ENCODE measurements at places on chromosomes 6 and 20.

- DNase-seq = no peak
These were observed 23.0 kb downstream of the ELOVL5 start for GRCh38 chr6:53325785-53326184.

DNA sequence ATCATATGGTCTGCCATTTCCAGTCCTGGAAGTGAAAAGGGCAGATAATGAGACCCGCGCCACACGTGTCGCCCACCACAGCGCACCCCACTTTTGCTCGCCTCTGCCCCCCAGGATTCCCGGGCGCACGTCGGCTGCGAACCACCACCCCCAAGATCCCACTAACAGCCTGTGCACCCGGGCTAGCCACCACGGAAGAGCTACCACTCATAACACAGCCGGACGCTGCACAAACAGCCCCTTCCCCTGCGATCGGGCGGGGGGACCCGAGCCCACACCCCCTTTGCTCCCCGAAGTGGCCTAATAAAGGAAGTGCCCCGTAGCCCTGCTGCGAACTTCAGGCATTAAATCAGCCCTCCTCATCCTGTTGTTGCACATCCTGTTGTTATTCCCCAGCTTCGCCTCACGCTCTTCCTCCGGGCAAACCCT, 506 bp downstream of the CITED2 start:
- DNase-seq = no peak

GRCh38 chr6:122696853-122697252, 82.7 kb upstream of the FABP7 start:
- DNase-seq = peak; percentile 24

DNA sequence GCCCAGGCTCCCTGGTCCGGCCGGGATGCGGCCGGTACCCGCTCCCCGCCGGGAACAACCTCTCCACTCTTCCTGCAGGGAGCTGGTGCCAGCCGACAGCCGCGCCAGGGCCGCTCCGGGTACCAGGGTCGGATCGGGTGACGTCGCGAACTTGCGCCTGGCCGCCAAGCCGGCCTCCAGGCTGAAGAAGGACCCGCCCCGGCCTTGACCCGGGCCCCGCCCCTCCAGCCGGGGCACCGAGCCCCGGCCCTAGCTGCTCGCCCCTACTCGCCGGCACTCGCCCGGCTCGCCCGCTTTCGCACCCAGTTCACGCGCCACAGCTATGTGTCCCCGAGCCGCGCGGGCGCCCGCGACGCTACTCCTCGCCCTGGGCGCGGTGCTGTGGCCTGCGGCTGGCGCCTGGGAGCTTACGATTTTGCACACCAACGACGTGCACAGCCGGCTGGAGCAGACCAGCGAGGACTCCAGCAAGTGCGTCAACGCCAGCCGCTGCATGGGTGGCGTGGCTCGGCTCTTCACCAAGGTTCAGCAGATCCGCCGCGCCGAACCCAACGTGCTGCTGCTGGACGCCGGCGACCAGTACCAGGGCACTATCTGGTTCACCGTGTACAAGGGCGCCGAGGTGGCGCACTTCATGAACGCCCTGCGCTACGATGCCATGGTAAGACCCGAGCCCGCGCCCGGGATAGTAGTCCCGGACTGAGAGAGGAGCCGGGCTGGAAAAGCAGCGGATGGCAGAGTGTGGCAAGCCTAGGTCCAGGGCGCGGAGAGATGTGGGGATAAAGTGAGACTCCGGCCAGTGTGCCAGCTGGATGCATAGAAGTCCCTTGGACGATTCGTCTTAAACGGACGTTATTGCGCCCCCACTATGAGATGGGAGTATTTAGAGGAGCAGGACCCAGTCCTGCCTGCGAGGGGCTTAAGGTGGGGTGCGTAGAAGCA, at the start of gene NT5E:
TSS of gene NT5E (plus strand) at position 266 of the 942 bp plus-strand sequence. CDS start at position 323, 57 bp downstream.
- no peak for DNase-seq

DNA sequence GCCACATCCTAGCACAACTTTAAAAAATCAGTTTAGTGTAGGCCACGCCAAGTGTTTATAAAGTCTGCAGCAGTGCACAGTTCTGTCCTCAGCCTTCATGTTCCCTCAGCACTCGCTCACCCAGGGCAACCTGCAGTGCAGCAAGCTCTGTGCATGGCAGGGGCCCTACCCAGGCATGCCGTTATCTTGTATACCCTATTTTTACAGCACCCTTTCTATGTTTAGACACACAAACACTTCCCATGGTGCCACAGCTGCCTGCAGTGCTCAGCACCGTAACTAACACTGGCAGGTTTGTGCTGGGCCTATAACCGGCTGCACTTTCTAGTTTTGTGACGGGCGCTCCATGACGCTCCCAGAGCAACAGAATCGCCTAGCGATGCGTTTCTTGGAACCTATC, 43.8 kb downstream of the ZBTB46 start:
- DNase-seq = no peak

DNA sequence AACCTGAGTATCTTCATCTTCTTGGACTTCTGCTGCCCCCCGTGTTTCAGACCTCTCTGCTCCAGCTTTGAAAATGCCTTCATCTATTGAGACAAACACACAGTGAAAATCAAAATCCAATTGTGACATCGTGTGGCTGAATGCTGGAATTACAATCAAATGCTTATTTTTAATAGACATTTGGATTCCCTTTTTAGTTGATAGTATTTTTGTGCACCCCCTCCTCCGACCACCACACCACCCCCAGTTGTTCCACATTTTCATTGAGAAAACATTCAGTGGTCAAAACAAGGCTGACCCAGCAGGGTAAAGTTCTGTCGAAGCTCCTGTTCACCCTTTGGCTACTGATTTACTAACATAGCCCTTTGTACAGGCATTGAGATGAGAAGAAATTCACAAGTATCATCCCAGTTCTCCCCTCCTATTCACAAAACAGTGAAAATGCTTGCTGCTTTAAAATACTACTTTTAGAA, 79.0 kb downstream of the NRSN1 start:
- DNase-seq = peak; percentile 2

DNA sequence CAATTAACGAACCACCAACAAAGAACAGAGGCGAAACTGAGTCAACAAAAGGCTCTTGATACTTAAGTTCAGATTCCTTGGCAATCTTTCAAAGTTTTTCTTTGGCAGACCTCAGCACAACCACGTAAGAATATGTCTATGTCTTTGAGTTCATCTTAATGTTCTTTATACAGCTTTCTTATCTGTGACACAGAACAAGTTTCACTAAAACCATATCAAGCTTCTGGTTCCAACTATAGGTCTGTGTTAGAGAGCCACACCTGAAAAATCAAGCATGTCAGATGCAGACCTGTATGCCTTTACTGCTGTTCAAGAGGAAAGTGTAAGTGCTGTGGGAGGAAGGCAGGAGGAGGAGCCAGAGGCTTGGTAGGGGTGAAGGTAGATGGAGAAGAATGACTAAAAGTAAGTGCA, 271.3 kb downstream of the KHDC1L start:
- no peak for DNase-seq

DNA sequence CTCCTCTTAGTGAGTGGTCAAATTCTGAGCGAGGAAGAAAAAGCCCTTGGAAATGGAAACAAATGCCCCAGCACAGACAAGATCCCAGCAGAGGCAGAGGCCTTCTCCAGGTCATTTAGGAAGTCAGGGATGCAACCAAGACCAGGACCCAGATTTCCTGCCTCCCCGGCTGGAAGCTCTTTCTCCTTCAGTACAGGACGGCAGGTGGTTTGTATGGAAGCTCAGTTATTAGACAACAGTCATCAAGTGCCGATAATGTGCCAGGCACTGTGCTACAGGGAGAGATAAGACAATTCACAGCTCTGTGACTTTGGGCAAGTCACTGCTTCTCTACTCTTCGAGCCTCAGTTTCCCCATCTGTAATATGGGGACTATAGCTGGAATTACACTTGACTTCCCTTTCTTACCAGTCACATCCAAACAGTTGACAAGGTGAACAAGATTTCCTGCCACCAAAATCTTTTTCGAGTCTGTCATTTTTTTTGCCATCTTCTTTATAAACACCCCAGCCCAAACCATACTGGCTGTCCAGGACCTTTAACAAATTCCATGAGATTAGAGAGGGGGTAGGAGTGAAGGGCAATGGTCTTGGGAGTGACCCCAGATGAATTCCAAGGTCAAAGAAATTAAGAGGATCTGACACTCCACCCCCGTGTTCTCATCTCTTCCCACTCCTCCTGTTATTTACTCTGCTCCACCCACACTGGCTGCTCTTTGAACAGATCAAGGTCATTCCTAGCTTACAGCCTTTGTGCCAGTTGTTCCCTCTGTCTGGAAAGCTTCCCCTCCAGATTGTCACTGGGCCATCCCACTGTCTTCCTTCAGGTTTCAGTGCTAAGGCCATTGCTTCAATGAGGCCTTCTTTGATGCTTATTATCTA, 6.0 kb downstream of the MMP9 start:
- DNase-seq = no peak

- no peak for DNase-seq
These were observed 596.8 kb downstream of the QKI start for GRCh38 chr6:164011321-164011720.

GRCh38 chr6:155010940-155011339, 15.8 kb downstream of the TIAM2 start:
- DNase-seq = no peak

DNA sequence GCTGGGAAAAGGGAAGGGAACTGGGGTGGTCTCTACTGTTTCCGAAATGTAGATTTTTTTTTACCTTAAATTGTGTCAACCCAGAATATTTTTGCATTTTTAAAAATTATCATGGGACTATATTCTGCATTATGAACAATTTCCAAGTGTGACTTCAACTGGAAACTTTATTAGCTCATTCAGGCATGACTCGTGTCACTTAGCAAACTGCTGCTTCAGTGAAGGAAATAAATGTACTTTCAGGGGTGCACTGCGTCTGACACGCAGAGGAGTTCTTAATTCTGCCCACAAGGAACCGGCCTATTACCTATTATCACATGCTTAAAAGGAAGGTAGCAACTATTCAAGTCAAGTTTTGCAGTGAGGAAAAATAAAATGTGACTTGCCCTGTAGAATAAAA, 291.3 kb upstream of the PRDM1 start:
- DNase-seq = no peak

GRCh38 chr20:48864254-48864653, 36.5 kb upstream of the PREX1 start:
- no peak for DNase-seq

DNA sequence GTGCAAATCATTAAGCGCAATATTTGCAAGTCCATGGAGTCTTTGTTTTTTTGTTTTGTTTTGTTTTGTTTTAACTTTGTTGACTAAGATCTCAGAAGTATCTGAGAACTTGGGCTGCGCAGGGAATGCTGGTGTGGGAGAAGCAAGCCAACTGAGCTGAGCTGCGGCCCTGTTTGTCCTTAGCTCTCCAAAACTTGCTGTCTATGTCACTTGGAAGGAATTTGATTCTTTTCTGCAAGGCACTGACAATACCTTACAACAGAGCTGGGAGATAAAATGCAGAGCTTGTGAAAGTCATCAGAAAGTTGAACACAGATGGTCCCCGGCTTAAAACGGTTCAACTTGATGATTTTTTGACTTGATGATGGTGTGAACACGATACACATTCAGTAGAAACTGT, 5.4 kb downstream of the SLC22A23 start:
- DNase-seq = no peak

DNA sequence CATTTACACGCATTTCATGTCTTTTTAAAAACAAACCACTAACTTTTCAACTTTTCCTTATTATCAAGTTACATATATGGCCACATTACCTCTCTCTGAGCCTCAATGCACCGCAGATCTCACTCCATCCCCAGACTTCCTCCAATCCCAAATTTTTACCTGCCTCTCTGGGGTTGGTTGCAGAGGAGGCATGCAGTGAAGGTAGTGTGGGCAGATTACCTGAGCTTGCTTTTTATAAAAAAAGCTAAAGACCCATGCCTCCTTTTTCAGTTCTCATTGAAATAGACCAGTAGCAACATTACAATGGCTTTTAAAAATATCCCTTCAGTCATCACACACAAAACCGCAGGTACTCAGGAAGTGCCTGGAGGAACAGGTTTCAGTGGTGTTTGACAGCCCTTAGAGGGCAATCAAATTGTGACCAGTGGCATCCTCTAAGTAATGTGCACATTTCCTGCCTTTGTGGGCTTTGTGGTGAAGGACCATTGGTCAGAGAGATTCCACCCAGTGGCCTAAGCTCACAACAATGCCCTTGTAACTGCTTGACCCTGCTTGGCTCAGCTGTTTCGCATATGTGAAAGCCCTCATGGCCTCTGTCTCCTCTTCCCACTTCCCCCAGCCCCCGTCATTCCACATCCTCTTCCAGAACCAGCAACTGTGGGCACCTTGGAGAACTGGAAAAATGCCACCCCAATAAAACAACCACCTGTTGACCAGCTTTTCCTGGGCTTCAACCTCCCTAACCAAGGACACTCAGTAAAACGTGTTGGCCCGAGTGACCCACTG, 30.2 kb upstream of the IL17A start:
- DNase-seq = no peak

- no peak for DNase-seq
These were observed 49.1 kb upstream of the PRDM1 start for GRCh38 chr6:106037060-106037459.

DNA sequence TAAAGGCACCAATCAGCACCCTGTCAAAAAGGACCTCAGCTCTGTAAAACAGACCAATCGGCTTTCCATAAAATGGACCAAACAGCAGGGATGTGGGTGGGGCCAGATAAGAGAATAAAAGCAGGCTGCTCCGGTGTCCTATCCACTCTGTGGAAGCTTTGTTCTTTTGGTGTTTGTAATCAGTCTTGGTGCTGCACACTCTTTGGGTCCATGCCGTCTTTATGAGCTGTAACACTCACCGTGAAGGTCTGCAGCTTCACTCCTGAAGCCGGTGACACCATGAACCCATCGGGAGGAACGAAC, 7.3 kb upstream of the PXDC1 start:
- no peak for DNase-seq

DNA sequence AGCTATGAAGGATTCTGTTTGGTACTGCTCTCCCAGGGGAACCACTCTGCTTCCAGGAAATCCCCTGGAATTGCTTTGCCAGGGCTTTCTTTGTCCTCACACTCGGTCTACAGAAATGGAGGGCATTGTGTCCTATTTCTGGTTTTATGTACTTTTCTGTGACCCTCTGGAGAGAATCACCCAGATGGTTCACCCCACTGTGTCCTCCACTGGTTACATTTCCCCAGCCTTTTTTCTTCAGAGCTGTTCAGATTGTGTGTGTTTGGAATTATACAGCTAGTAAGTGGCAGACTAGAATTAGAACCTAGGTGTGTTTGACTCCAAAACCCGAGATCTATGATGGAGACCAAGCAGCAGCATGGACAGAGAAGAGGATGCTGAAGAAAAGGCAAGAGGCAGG, 80.8 kb downstream of the CD164 start:
- DNase-seq = no peak

DNA sequence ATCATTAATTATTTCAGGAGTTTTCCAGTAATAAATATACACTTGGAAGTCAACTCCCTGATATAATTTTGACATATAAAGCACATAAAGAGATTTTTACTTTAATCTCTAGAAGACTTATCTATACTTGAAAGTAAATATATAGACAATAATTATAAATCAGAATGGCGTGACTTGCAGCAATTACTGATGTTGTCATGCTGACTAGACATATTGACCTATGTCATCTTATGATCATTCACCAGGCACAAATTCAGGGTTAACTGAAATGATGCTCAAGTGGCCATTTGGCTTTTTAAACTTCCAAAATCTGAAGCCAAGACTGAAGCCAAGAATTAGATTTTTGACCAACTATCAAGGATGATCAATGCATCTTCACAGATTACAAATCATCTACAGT, 192.2 kb downstream of the MCHR2 start:
- no peak for DNase-seq

- DNase-seq = no peak
These were observed 16.6 kb upstream of the CD83 start for GRCh38 chr6:14100966-14101365.

Data from non-pigmented ciliary epithelial cell (primary cell).